ENCODE measurements at places on chromosomes 1 and 21.

DNA sequence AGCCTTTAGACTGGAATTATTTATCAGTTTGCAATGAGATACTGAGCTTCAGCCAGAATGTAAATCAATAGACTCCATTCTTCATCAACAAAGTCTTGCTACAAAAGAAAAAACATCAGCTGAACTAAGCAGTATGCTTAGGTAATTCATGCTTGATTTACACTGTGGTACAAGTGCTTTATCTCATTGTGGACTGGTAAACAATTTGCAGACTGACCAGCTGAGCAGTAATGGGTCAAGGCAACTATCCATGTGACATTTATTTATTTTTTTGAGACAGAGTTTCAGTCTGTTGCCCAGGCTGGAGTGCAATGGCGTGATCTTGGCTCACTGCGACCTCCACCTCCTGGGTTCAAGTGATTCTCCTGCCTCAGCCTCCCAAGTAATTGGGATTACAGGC is 39.8 kb upstream of the SYT2 start:
- DNase-seq: no peak

GRCh38 chr1:109892561-109893368 is 17.9 kb upstream of the CSF1 start:
- DNase-seq: no peak

DNA sequence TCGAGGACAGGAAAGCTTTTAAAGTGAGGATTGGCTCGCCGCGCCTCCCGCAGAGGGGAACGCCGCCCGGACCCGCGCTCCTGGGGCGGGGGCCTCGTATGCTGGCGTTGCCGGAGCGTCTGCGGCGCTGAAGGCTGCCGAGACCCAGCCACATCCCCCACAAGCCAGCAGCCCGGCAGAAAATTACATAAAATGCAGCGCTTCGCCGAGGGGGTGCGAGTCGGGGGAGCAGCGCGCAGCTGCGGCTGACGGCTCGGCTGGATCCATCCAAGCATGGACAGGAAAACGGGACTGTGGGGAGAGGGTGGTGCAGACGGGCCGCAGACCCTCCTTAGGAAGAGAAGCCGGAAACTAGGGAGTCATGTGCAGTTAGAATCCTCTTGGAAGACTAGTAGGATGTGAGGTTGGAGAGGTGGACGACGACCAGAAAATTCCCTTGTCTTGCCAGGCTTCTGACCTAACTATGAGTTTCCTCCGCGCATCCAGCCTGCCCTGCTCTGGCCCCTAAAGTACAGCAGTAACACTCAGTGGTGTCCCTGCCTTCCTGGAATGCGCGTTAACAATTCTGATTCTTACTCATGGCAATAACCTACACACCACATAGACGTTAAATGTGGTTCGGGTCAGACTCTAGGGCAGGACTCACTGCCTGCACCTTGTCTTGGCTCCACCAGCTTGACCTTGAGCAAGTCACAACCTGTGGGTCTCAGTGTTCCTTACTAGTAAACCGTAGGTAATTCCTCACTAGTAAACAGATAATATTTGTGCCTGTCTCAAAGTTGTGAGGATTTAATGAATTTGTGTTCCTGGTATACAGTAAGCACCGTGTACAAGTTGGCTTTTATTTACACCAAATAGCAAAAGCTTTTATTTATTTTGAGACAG is 953 bp upstream of the BRWD1 start:
- peak; percentile 39 for DNase-seq

DNA sequence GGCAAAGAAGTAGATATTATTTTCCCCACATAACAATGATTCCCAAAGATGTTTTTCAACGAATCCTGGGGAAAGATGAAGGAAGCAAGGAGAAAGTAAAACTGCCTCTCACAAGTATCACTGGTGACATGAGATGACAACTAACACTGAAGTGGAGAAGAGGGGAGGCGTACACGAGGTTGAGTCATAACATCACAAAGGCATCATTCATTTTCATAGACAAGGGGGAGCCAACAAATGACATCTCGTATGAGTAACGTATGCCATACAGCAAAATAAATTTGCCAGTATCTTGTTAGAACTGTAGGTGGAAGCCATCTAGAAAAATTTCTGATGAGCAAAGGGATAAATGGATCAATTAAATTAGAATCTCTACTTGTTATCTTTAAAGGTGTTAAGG is 56.6 kb downstream of the ATP1B1 start:
- DNase-seq: no peak

- peak; percentile 89 for DNase-seq
These were observed 15.0 kb downstream of the PIK3C2B start for GRCh38 chr1:204479387-204480136.

DNA sequence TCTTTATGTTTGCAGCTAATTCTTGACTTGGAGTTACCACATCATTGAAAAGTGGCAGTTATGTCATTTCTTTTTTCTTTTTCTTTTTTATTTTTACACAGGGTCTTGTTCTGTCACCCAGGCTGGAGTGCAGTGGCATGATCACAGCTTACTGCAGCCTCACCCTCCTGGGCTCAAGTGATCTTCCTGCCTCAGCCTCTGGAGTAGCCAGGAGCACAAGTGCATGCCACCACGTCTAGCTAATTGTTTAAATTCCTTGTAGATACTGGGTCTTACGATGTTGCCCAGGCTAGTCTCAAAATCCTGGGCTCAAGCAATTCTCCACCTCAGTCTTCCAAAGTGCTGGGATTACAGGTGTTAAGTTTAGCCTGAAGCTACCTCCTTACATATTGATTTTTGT is 52.1 kb upstream of the KANK4 start:
- DNase-seq: no peak

DNA sequence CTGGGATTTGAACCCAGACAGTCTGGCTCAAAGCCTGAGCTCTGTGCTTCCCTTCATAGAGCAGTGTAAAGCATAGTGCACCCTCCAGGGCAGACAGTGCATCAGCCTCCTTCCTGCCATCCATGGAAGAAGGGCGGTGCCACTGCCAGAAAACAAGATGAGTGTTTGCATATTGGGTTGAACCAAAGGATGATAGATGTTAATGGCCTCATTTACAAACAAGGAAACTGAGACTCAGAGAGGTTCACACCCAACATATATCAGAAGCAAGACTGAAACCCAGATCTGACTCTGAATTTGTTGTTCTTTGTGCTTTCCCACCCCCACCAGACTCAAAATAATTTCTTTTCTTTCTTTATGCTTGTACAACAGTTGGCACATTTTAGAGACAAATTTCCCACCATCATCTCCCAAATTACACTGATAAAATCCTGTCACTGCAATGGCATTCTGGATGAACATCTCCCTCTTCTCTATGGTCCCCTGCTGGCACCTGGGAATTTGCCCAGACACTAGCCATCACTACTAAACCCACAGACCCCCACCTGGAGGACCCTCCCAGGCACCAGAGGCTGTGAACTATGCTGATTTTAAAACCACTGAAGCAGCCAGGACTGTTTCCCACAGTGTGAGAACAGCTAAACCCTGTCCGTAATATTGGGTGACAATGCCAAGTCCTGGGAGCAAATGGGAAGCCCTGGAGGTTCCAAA is 45.4 kb upstream of the MPZL1 start:
- no peak for DNase-seq

DNA sequence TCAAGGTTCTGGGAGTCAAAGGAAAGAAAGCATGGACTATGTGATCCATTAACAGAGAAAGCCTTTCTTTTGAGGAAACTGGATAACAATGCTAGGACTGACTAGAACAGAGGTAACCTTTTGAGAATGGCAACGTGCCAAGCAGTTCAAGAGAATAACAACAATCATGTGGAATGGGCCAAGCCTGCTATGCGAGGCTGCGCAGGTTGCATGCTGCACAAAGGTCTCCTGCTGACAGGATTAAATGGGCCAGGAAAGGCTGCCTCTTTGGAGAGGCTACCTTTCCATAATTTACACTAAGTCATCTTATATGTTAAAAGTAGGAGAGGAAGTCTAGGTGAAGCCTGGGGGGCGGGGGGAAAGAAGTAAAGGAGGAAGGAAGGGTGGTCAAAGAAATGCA is 5.8 kb downstream of the PCNX2 start:
- no peak for DNase-seq

DNA sequence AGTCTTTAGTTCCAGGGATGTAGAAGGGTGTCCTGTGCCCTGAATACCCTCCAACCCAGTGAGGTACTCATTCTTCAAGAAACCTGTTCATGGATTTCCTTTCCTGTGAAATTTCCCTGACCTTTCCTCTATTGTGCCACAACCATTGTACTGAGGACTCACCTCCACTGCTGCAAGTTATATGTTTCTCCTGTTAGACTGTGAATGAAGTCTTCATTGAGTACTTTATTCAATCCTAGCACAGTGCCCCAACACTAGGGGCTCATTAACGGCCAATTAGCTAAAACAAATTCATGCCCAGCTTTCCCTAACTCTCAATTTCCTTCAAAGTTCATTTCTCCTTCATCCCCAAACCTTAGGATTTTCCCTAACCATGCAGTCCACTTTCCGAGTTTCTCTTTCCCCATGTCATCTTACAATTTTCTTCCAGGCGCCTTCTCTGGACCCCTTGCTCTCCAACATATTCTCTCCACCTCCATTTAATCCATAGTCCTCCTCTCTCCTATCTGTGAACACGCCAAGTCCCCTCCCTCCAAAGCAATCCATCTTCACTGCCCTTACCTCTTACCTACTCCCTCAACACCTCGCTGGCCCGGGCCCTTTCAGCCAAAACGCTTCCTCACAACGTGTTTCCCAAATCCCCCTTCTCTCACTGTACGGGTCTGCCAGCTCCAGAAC is 1.3 kb downstream of the TRIM33 start:
- DNase-seq: no peak

- DNase-seq: peak; percentile 47
These were observed 204.3 kb downstream of the KCNJ6 start for GRCh38 chr21:37711836-37712568.

GRCh38 chr1:183551924-183552323 is 38.3 kb downstream of the NCF2 start:
- DNase-seq: no peak

- DNase-seq: no peak
These were observed 26.7 kb upstream of the THEM4 start for GRCh38 chr1:151935894-151936602.

DNA sequence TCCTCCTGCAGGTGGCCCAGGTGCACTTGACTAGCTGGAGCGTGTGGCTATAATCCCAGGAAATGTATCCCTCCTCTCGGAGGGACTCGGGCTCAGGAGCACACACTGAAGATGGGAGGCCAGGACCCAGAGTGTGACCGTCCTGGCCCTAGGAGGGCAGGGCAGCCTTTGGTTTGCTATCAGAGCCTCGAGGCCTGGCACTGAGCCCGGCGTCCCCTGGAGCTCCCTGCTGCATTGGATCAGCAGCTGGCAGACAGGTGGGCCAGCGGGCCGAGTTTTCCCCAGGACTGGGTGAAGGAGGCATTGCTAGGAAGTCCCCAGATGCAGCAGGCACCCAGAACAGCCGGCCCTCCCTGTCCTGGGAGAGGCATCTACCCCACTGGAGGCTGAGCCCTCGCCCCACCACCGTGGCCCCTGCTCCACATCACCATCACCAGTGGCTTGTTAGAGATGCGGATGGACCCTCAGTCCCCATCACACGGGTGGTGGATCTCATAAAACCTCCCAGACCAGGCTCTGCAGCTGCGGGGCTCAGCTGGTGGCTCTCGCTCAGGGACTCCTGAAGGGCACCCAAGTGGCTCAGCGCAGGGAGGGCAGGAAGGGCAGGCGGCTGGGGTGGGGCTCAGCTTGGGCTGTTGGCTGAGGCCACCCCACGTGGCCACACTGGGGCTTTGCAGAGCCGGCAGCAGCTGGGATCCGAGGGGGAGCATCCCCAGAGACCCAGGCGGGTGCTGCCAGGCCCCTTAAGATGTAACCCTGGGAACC is 32.7 kb upstream of the POFUT2 start:
- DNase-seq: no peak

- DNase-seq: no peak
These were observed 56.4 kb downstream of the EDN2 start for GRCh38 chr1:41427916-41428737.

DNA sequence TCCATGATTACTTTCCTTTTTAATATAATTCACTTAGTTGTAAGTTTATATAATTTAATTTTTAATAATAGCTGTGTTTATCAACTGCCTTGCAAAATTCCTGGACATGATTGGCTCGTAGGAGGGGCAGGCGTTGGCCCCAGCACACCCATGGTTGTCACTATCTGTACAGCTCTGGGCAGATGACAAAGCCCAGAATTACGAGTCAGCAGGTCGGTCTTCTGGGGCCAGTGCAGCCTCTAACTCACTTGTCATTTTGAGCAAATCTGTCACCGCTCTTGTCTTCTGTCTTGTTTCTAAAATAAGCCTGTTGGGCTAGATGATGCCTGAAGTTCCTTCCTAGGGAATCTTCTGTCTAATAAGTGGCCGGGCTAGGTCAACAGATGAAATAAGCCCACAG is 21.4 kb upstream of the LRRC38 start:
- DNase-seq: no peak

- DNase-seq: no peak
These were observed 74.2 kb upstream of the QSOX1 start for GRCh38 chr1:180080439-180080838.

GRCh38 chr1:204617256-204618147 is 68.0 kb downstream of the LRRN2 start:
- no peak for DNase-seq

GRCh38 chr1:162391790-162392563 is 10.4 kb downstream of the C1orf226 start:
- DNase-seq: peak; percentile 31

DNA sequence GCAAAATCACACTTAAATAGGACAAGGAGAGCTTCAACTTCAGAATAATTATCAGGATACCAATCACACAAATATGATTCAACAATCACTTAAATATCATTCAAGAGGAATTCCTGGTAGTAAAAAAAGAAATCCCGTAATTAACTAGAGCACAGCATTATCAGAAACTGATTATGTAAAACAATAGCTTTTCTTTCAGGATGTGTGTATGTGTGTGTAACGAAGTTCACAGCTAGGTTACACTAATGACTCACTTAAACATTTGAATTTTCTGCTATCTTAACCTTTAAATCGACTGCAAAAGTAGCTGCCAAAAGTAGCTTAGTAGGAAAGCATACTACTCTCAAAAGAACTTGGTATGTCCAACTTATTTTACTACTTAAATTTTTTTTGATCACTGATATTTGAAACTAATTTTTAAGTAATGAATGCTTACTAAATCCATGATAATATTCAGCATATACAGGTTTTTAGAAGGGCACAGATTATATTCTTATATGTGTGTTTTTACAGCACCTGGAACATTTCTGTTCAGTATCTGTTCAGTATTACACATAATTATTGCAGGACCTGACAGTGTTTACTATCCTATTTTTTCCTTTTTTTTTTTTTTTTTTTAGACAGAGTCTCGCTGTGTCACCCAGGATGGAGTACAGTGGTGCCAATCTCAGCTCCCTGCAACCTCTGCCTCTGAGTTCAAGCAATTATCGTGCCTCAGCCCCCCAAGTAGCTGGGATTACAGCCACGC is 4.2 kb downstream of the RERE start:
- DNase-seq: no peak

DNA sequence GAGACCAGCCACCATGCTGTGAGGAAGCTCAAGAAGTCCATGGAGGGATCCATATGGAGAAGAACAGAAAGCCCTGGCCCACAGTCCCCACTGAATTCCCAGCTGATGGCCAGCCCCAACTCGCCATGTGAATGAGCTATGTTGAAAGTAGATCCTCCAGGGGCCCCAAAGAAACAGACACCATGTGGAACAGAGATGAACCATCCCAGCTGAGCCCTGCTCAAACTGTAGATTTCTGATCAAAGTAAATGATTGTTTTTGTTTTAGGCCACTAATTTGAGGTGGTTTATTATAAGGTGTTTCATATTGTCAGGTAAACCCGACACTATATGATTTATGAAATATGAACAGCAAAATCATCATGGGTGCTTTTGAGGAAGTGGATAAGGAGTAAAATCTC is 32.8 kb downstream of the SYT2 start:
- DNase-seq: no peak
